Hematopoietic multipotent progenitor cell treated with erythropoietin and hydrocortisone succinate and interleukin-3 and kit ligand, for 6 days (in vitro differentiated cells): ENCODE measurements at places on chromosomes 11 and 22.

- DNase-seq: no peak
Measured at GRCh38 chr11:103875855-103876510, 160.5 kb upstream of the DDI1 start.

- peak; percentile 54 for DNase-seq
Measured at GRCh38 chr11:64851831-64852351, 7.4 kb upstream of the CDC42BPG start.

GRCh38 chr11:71255323-71255722, 2.9 kb upstream of the SHANK2 start:
- no peak for DNase-seq

GRCh38 chr22:20431511-20432192, 6.0 kb downstream of the SCARF2 start:
- no peak for DNase-seq

DNA sequence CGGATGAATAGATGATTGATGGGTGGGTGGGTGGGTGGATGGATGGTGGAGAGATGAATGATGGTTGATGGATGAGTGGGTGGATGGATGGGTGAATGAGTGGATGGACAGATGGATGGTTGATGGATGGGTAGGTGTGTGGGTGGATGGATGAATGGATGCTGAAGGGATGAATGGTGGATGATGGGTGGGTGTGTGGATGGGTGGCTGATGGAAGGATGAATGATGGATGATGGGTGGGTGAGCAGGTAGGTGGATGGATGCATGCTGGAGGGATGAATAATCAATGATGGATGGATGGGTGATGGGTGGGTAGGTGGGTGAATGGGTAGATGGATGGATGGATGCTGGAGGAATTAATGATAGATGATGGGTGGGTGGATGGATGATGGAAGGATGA, 40.5 kb downstream of the ANO1 start:
- DNase-seq: no peak

GRCh38 chr11:135027461-135027860, 615.4 kb upstream of the B3GAT1 start:
- peak; percentile 69 for DNase-seq

GRCh38 chr11:32527261-32528175, 56.1 kb upstream of the EIF3M start:
- DNase-seq: no peak

- DNase-seq: peak; percentile 14
Measured at GRCh38 chr11:122486793-122487495, 168.6 kb upstream of the UBASH3B start.

GRCh38 chr11:94647926-94648325, 80.8 kb downstream of the PIWIL4 start:
- no peak for DNase-seq

DNA sequence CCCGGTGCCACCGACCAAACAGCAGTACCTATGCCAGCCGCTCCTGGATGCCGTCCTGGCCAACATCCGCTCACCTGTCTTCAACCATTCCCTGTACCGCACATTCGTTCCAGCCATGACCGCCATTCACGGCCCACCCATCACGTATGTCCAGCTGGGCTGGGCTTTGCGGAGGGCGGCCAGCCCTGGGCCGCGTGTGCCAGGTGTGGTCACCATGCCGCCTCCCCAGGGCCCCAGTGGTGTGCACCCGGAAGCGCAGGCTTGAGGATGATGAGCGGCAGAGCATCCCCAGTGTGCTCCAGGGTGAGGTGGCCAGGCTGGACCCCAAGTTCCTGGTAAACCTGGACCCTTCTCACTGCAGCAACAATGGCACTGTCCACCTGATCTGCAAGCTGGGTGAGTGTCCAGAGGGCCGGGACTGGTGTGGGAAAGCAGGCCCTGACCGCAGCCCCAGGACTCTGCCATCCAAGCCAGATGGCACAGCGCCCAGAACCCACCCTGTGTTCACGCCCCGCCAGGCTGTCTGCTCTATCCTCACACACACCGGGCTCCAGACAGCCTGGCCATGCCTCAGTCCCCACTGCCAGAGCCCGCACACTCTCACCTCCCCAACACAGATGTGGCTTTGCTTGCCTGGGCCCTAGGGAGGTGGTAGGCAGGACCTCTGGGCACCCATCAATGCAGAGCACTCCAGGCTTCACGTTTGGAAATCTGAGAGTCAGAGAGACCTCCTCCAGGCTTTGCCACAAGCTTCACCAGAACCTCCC, 77.6 kb downstream of the MED15 start:
- no peak for DNase-seq

GRCh38 chr11:65394125-65394536, 7.7 kb downstream of the FRMD8 start:
- DNase-seq: no peak

- no peak for DNase-seq
Measured at GRCh38 chr11:124612045-124612444, 817 bp downstream of the PANX3 start.

DNA sequence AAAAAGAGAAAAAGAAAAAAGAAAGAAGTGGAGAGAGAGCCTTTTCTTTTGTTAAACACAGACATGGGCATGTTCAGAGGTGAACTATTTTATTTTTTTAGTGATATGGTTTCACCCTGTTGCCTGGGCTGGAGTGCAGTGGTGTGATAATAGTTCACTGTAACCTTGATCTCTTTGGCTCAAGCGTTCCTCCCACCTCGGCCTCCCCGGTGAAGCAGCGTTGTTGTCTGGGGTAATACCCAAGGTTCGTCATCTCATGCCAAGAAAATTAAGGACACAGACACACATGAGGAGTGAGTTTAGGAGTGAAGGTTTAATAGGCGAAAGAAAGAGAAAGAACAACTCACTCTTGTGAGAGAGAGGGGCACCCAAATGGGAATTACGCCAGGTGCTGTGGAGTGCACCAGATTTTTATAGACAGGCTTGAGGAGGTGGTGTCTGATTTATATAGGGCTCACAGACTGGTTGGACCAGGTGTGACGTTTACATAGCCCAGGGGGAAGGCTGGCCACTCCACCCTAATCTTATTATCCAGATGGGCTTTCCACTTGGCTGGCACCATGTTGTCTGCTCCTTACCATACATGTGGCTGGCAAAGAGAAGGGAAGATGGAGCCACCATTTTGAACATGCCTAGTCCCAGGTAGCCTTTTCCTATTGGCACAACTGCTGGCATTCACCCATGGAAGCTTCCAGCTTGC, 42.3 kb downstream of the GRAMD1B start:
- DNase-seq: no peak

DNA sequence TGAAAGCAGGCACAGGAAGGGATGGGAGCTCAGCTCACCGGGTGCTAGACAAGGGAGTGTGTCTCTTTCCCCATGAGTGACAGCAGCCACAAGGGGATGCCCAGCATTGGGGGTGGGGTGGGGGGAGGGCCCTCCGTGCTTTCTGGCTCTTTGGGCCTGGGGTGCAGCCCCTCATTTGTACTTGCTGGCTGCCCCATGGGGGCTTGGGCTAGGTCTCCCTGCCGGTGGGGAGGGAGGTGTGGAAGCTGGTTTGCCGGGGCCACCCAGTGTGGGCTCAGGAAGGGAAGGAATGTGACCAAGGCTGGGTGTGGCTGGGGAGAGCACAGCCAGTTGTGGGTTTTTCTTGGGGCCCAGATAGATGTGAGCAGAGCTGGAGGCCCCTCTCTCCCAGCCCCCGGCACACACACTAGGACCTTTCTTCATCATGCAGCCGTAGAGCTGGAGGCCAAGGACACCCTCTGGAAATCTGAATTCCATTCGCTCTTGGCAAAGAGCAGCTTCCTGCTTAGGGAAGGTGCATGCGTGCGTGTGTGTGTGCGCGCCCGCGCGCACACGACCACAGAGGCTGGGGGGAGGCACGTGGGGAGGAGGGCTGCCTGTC, 25.8 kb downstream of the KCNQ1OT1 start:
- DNase-seq: no peak

DNA sequence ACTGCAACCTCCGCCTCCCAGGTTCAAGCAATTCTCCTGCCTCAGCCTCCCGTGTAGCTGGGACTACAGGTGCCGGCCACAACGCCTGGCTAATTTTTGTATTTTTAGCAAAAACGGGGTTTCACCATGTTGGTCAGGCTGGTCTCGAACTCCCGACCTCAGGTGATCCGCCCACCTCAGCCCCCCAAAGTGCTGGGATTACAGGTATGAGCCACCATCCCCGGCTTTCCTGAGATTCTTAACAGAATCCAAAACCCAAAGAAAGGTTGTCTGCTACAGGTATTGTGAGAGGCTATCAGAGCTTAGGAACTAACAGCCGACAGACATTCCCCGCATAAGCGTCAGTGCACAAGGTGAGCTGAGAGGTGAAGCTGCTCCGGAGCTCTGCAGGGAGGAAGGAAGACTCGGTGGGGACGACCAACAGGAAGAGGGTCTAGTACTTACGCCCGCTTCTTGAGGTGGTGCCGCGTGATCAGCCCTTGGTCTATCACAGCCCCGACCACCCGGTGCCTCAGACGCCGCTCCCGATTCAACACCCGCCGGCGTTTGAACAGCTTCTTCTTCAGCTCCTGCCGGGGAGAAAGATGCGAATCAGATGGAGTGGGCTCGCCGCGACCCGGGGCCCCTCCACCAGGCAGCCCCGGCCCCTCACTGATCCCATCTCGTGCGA, 470 bp downstream of the C11orf98 start:
- DNase-seq: peak; percentile 74

GRCh38 chr11:36441610-36442208, 68.4 kb downstream of the TRAF6 start:
- DNase-seq: no peak

GRCh38 chr11:47331454-47332302, 20.8 kb downstream of the MYBPC3 start:
- no peak for DNase-seq

GRCh38 chr11:125343718-125344131, 152.3 kb downstream of the FEZ1 start:
- DNase-seq: no peak

DNA sequence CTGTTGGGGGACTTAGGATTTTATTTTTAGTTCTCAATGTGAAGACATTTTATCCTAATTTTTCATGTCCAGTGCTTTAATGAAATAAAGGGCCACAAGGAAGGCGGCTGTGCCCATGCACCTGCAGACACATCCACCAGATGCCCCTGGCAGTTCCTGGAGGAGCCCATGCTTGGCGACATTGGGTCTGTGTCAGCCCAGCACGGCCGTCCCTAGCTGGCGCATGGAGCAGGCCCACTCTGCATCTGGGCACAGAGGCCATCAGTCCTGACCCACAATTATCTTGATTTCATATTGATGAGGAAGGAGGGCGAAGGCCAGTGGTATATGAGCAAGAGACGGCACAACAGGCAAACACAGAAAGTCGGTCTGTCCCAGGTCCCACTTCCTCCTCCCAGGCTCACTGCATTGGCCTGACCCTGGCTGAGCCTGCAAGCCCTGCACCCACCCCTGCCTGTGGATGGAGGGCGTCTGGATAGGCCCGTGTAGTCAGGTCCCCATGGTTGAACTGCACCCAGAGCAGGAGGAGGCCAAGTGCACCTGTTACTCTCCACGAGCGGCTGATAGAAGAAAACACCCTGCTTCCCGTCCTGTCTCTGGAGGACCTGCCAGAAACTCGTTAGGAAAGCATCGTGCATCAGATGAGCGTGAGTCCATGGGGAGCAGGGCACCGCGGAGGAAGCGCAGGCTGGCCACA, 296.9 kb downstream of the BRD1 start:
- DNase-seq: no peak

GRCh38 chr22:30400159-30400558, 3.3 kb downstream of the SEC14L2 start:
- no peak for DNase-seq

- no peak for DNase-seq
Measured at GRCh38 chr22:49963647-49964026, 3.1 kb downstream of the PIM3 start.

DNA sequence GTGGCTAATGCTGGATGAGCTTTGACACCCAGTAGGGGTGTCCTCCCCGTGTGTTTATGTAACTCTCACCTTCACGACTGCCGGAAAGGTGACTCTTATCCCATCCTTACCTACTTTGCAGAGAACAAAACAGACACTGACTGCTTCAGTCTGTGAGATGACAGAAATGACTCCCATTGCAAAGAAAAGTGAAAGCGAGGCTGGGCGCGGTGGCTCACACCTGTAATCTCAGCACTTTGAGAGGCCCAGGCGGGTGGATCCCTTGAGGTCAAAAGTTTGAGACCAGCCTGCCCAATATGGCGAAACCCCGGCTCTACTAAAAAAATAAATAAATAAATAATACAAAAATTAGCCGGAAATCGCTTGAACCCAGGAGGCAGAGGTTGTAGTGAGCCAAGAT, 106.4 kb upstream of the ANO1 start:
- no peak for DNase-seq

DNA sequence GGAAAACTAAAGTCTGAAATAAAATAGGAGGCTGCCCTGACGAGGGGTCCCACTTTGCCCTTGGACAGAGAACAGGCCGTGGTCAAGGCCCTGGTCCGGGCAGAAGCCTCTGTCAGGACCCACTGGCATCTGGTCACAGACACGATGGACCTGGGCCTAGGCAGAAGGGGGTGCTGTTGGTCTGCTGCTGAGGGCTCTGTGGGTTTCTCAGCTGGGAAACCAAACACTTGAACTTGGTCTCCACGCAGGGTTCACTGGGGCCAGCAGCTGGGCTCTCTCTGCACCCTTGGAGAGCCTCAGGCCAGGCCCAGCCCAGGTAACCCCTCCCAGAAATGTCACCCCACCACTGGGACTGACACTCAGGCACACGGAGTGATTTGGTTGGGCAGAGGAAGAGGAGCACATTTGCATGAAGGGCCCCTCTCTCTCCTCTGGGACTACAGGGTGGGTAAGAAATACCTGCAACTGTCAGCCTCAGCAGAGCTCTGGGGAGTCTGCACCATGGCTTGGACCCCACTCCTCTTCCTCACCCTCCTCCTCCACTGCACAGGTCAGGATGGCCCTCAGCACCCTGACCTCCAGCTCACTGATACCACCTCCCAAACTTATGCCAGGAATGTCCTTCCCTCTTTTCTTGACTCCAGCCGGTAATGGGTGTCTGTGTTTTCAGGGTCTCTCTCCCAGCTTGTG, 48.1 kb upstream of the TOP3B start:
- peak; percentile 26 for DNase-seq

GRCh38 chr22:45842291-45842991, 134.5 kb downstream of the WNT7B start:
- DNase-seq: no peak

DNA sequence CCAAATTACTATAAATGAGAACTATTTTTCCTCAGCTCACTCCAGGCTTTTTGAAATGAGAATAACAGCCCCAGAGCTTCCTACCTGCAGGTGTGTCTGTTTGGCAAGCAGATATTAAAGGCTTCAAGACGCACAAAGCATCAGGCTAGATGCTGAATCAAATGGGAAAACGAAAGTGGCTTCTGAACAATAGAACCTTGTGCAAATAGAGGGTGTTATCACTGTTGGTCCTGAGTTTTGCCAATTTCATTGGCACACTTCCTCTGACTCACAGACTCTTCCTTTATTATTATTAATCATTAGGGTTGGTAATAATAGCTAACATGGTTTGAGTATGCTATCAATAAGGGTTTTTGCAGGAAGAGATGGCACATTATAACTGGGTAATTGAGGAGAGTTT, 13.4 kb downstream of the SYT13 start:
- DNase-seq: no peak

- DNase-seq: no peak
Measured at GRCh38 chr22:46010207-46010867, 33.4 kb upstream of the WNT7B start.

GRCh38 chr11:86688398-86689179, 16.2 kb upstream of the ME3 start:
- DNase-seq: no peak
